ENCODE measurements at places on chromosomes 2 and 18.

GRCh38 chr2:207352978-207353671 is 176.6 kb upstream of the CREB1 start:
- peak; percentile 45 for DNase-seq

DNA sequence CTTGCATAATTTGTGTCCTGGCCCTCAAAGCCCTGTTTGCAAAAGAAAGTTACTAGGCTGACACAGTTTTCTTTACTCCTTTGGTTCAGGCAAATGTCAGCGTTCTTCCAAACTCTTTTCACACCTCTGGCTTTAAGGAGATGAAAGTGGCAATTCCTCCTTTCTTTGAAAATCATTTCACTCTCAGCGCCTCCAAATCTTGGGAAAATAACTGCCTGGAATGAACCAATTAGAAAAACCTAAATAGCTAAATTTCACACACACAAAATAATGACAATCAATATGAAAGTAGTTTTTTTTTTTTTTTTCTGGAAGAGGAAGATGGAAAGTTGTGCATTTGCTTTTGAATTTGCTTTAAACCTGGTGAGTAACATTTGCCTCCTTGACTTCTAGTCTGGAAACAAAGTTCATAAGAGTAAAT is 1.7 kb downstream of the MEIS1 start:
- DNase-seq: no peak

DNA sequence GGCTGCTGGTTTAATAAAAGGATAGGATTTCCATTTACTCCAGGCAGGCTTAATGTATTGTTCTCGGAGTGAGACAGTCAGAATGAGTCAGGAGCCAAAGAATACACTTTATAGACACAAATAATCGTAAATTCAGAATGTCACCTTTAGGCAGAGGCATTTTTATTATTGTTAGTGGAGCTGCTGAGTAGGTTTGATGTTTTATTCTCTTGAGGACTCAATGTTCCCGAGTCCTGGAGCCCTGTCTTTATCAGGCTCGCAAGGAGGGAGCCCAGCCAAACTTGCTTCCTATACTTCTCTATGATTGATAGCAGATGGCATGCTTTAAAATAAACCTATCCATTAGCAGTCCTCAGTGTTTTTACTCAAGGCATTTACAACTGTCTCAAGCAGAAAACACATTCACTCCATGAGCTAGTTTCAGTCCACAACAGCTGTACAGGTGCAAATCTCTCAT is 492.3 kb upstream of the ZEB2 start:
- DNase-seq: no peak

DNA sequence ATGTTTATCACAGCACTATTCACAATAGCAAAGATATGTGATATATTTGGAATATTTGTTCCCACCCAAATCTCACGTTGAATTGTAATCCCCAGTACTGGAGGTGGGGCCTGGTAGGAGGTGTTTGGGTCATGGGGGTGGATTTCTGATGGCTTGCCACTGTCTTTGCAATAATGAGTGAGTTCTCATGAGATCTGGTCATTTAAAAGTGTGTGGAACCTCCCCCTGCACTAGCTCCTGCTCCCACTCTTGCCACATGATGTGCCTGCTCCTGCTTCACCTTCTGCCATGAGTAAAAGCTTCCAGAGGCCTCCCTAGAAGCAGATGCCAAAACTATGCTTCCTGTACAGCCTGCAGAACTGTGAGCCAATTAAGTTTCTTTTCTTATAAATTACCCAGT is 72.2 kb upstream of the DYNC1I2 start:
- DNase-seq: no peak

GRCh38 chr2:15641530-15641982 is 49.9 kb downstream of the DDX1 start:
- no peak for DNase-seq

- no peak for DNase-seq
Observed at GRCh38 chr2:207879536-207879935, 109.8 kb upstream of the FZD5 start.

- DNase-seq: no peak
Observed at GRCh38 chr18:34998661-34999060, 42.6 kb upstream of the MAPRE2 start.

GRCh38 chr2:108320326-108320922 is 31.7 kb downstream of the SULT1C2 start:
- no peak for DNase-seq

- DNase-seq: no peak
Observed at GRCh38 chr2:174383796-174384195, 11.7 kb upstream of the SCRN3 start.

DNA sequence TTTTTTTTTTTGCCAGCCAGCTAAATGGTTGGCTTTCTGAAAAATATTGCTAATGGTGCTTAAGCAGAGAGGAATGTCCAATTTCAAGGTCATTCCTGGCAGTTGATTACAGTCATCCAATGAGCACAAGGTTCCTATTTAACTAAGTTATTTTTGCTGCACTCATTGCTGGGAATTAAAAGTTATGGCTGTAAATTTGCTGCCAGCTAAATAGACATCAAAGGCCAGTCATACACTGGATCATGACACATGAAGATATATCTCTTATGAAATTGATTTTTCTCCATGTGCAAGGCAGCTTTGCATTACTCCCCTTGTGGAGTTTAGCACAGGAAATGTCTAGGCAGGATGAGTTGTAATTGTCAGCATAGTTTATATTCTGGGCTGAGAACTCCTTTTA is 1898.4 kb upstream of the CELF4 start:
- no peak for DNase-seq

- DNase-seq: no peak
Observed at GRCh38 chr2:181814057-181814491, 77.5 kb upstream of the ITPRID2 start.

- DNase-seq: no peak
Observed at GRCh38 chr2:52345676-52346075, 1313.7 kb upstream of the NRXN1 start.

Data from SHP77 (cell line).